ENCODE measurements at places on chromosomes 12 and 14.

DNA sequence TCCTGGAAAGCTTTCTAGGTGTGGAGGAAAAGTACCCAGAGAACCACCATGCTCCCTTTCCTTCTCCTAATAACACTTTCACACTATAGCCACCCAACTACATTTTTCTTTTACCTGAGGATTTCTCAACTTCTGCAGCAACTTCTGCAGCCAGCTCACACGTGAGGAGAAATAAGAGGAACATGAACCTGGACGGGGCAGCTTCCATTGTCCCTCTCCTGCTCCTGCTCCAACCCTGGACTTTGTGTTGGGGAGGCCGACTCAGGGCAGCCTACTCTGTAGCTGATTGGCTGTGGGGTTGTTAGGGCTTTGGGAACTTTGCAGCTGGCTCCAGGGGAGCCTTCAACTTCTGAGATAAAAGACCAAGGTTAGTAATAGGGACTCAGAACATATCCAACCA, at the start of gene ERP27:
Gene ERP27, minus strand, starts transcription at position 237 of the 400 bp plus-strand sequence. Its CDS starts 29 bp downstream, at position 208.
- DNase-seq = no peak

GRCh38 chr14:105117257-105117646, 51.3 kb downstream of the JAG2 start:
- DNase-seq = no peak

- DNase-seq = no peak
These were observed 1766.9 kb upstream of the SEL1L start for GRCh38 chr14:83300476-83301064.

DNA sequence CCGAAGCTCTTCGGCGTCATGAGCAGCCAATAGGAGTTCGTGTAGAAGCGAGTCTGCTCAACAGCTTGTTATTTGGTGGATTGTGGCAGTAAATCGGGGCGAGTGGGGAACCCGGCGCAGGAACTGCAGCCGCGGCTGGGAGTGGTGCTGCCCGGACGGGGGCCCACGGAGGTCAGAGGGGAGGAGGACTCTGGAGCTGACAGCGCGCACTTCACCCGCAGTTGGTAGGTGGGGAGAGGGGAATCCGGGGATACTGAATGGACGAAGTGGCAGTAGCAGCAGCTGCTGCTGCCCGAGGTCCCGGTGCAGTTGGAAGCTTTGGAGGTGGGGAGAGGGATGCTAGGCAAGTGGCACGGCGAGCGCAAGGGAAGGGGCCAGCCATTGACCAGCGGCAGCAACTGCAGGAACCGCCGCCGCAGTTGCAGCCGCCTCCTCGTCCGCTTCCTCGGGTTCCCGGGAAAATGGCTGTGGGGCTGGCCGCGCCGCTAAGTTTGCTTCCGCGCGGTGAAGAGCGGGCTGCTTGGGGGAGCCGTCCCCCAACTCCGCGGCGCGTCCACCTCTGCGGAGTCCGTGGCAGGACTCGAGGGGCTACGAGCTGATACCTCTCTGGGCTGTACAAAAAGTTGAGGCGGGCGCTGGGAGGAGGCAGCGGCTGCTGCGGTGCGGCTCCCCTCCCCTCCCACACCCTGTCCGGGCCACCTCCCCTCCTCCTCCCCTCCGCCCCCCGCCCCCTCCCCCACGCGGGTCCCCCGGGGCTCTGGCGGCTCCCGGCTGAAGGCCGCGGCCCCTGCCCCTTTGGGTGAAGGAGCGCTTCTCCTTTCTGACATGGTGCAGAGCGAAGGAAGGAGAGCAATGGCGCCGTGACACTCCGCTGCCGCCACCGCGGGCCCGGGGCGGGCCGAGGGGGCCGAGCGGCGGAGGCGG, at the start of gene ARID4A:
Gene ARID4A, plus strand, starts transcription at position 79 of the 924 bp plus-strand sequence. CDS start 1,300 bp downstream, outside the sequence.
- peak; percentile 71 for DNase-seq

GRCh38 chr14:68307790-68308168, 485.1 kb downstream of the ZFP36L1 start:
- no peak for DNase-seq

DNA sequence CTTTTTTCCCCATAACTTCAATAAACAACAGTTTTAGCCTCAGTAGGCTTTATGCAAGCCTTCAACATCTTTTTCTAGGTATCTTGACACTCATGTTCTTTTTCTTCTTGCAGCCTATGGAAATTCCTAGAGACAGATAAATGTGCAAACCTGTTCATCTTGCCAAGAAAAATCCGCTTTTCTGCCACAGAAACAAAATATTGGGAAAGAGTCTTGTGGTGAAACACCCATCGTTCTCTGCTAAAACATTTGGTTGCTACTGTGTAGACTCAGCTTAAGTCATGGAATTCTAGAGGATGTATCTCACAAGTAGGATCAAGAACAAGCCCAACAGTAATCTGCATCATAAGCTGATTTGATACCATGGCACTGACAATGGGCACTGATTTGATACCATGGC, 295.9 kb downstream of the ZFP36L1 start:
- DNase-seq = no peak

- no peak for DNase-seq
These were observed 219.9 kb downstream of the SEC23A start for GRCh38 chr14:38883127-38883526.

DNA sequence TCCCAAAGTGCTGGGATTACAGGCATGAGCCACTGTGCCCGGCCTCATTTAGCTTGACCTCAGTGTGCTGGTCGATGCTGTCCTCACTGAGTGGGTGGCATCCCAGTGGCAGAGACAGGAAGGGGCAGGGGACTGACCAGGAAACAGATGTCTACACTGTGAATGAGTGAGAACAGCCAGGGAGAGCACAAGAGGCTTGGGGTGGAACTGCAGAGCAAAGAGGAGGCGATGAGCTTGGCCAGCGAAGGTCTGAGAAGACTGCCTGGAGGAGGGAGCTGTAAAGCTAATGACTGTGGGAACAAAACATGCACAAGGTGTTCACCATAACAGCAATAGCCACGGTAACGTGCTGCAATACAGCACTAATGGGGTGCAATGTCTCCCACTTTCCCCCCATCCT, 57.2 kb upstream of the BEGAIN start:
- DNase-seq = no peak

DNA sequence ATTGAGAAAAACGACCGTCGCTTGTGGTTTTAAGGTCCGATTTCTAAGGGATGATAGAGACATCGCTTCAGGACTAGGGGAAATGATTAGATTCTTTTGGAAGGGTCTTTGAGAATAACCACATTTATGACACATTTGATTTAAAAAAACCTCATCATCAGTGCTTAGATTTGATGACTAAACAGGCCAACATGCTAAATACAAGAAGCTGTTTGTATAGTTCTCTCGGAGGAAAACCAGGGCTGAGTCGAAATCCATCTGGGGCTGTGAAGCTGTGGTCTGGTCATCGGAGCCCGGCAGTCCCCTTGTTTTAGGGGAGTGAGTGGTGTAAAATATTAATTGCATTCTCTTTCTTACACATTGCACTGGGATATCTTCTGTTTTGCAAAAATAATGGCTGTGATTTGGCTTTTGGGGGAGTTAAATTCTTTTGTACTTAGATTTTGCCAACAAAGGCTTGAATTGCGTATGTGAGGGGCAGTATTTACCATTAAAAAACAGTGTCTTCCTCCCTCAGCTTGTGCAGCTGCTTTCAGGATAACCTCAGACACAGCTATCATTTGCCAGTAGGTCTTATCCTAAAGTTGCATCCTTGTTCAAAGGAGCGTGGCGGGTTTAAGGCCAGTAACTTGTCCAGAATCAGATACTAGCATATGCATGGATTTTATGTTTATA, 550 bp downstream of the GNG2 start:
- no peak for DNase-seq

DNA sequence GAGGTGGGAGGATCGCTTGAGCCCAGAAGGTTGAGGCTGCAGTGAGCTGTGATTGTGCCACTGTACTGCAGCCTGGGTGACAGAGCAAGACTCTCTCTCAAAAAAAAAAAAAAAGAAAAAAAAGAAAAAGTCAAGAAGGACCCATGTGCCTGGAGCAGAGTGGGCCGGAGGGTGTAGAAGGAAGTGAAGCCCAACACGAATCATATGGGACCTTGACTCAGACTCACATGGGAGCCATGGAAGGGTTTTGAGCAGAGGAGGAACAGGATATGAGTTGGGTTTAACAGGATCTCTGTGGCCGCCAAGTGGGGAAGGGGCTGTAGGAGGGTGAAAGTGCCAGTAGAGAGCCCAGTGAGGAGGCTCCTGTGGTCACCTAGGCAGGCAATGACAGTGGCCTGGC, 165.4 kb downstream of the PHETA1 start:
- no peak for DNase-seq

DNA sequence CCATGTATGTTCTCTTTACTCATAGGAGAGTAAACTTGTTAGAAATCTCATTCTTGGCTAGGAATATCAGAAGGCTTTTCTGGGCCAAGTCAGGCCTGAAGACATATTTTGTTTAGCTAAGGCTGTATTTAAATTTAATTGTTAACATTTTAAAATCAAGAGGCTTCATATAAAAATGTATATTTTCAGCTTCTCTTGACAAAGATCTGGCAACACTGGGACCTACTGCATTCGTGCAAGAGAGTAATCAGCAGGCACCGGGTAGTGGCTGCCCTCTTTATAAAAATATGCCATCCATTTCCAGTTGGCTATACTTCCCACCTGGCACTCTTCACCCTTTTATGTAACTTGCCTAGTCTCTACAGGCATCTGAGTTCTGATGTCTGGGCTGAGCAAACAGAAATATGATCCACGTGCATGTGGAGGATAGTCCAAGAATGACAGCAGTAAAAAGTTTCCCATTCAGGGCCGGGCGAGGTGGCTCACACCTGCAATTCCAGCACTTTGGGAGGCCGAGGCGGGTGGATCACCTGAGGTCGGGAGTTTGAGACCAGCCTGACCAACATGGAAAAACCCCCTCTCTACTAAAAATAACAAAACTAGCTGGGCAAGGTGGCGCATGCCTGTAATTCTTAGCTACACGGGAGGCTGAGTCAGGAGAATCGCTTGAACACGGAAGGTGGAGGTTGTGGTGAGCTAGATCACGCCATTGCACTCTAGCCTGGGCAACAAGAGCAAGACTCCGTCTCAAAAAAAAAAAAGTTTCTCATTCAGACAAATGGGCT, 2.0 kb upstream of the SOS2 start:
- peak; percentile 8 for DNase-seq

DNA sequence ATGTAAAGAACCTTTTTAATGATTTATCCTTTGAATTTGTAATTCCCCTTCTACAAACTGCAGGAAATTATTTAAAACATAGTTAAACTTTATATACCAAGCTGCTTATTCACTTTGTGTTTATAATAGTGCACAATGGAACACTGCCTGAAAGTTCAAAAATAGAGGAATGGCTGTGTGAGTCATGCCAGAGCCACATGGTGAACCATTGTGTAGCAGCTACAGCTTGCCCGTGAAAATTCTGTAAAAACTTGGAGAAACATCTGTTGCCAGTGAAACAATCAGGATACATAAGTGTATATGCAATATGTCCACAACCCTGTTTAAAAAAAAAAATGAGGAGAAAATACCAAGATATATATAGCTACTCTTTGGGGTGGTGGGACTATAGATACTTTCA, 59.5 kb downstream of the VEZT start:
- DNase-seq = no peak

- no peak for DNase-seq
These were observed 8.1 kb downstream of the TNS2 start for GRCh38 chr12:53057816-53058500.

DNA sequence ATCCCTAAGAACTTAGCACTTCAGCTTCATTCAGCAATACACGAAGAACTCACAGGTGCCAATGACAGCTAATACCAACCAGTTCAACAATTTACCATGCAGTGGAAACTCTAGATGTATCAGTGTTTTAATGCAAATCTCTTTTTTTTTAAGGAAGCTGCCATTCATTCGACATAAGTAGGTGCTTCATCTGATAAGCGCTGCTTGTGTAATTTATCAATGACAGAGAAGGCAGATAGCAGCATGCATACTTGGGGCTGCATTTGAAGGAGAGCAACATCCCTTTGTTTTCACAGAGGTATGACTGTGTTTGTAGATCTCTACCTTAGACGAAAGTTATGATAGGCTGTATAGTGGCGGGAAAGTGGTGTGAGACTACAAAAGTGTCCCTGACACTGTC, 977.1 kb downstream of the AACS start:
- DNase-seq = no peak

DNA sequence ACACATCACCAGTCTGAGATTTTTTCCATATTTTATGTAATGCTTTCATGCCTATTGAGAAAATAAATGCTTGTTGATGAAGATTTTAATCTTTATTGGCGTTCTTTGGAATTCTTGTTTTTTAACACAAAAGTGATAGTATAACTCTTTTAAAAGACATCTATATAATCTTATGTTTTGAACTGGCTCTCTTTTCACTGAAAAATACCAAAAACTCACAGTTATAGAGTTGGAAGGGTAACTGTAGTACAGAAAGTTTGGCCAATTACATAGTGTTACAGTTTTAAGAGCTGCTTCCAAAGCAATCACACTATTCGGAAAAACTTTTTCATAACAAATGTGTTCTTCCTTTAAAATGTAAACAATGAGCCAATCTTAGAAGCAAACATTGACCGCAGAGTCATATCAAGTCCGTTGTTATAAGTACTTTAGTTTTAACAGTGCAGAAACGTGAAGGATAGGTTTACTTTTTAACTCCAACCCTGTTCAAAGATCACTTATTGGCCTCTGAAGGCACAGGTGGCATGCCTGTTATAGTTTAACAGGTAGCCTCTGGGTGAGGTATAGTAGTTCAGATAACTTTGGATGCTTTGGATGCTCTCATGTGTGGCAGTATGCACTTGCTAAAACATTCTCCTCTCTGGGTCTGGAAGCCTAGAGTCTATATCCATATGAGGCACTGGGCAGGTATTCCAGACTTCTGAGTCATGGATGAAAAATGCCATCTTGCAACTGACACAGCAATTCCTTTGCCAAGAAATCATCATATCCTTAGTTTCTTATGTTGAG, 12.1 kb upstream of the NTN4 start:
- DNase-seq = no peak

GRCh38 chr12:22318108-22318737, 16.3 kb downstream of the ST8SIA1 start:
- no peak for DNase-seq

- DNase-seq = no peak
These were observed 17.8 kb upstream of the PDE3A start for GRCh38 chr12:20350495-20350894.

DNA sequence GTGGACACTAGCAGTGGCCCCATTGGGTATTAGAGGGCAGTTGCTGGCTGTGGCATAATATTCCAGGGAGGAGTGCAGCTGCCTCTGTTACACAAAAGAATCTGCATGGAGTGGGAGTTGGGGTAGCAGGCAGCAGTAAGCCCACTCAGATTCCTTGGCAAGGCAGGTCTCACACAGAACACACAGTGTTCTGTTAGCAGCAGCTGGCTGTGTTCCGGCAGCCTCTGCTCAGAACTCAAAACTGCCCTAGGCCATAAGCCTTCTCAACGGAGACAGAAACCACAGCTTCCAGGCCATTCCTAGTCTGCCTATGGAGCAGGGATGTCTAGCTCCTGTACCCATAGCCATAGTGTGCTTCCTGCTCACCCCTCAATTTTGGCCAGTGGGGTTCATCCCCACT, 1085.4 kb downstream of the SLC6A15 start:
- DNase-seq = no peak

- no peak for DNase-seq
These were observed 15.9 kb downstream of the NCOR2 start for GRCh38 chr12:124551268-124552144.

DNA sequence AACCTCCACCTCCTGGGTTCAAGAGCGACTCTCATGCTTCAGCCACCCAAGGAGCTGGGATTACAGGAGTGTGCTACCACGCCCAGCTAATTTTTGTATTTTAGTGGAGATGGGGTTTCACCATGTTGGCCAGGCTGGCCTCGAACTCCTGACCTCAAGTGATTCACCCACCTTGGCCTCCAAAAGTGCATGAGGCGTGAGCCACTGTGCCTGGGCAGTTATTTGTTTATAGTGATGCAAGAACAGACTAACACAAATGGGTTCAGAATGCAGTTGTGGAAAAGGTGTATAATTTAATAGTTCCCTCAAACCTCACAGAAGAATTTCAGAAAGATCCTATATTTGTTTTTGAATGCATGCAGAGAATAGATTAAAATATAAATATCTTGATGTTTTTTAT, 447.1 kb downstream of the ZFP36L1 start:
- DNase-seq = no peak
